ENCODE measurements at places on chromosomes 5 and 9.

DNA sequence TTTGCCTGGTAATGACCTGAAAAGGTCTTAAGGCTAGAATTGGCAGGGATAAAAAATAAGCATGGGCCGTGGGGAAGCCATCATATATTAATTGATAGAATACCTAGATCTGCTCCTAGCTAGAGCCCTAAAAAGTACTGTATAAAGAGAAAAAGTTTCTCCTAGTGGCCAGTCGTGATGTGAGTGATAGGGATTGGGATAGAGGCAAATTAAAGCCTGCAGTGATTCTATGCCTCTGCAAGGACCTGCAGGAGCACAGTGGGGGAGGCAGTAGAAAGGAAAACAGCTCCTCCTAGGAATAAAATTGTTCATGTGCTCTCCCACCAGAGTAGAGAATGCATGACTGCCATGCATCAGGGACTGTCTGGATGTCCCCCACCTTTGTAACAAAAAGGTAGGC lies 56.2 kb upstream of the FTMT start:
- no peak for DNase-seq

- DNase-seq = no peak
These were observed 65.9 kb downstream of the PPARGC1B start for GRCh38 chr5:149796030-149796429.

GRCh38 chr5:126976520-126977172 lies 53.7 kb downstream of the MARCHF3 start:
- no peak for DNase-seq

GRCh38 chr5:983238-983524 lies 25.4 kb upstream of the NKD2 start:
- DNase-seq = no peak

GRCh38 chr5:174810796-174811195 lies 86.4 kb downstream of the MSX2 start:
- DNase-seq = no peak

Data from germinal center (tissue), 1 donor.